Neural crest cell (in vitro differentiated cells): ENCODE measurements at places on chromosomes 2 and 18.

DNA sequence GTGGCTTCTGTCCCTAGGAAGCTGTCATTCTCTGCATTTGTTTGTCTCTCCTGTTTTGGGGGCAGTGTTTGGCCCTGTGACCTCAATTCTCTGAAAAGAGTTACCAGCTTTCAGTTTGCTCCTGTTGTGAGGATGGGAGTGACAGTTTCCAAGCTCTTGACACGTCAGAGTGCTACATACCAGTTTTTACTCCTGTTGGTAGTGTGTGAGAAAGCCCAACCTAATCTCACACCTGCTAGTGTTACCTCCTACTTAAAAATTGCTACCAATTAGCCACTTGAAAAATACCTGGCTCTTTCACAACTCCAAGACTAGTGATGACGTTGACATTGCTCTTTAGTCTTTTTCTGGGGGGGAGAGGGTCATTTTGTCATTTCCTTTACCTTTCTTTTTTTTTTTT is 14.1 kb downstream of the SKA1 start:
- DNase-seq: no peak

- DNase-seq: no peak
Observed at GRCh38 chr2:127165539-127165935, 54.6 kb downstream of the CYP27C1 start.

DNA sequence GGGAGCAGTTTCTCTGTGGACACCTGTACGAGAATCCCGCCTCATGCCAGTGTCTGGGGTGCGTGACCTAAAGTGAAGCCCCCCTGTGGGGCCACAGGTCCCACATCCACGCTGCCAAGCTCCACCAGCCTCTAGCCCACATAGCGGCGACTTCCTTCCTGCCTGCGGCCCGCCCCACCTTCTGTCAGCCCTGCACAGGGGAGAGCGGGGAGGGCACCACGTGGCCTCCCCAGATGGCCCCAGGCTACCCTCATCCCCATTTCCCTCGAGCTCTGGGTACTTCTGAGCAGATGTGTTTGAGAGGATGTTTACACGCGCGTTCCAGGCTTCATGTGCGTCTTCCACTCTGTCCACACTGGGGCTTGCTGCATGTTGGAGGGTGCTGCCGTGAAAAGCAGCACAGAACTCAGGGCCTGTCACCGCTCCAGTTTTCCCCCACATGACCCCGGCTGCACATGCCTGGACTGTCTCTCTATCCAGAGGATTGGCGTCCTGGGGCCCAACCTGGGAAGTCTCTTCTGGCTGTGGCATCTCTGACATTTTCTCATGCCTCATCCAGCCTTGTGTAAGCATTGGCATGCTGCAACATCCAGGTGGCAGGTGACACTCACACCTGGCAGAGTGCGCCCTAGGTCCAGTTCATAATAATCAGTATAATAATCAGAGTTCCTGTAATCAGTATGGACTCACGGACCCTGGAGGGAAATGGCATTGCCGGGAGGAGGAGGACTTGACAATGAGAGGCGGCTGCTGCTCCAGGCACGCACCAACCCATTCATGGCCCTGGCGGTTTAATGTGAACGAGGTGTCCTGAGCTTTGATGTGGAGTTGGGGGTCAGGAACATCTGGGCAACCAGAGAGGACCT is 146.3 kb upstream of the TWIST2 start:
- DNase-seq: no peak

DNA sequence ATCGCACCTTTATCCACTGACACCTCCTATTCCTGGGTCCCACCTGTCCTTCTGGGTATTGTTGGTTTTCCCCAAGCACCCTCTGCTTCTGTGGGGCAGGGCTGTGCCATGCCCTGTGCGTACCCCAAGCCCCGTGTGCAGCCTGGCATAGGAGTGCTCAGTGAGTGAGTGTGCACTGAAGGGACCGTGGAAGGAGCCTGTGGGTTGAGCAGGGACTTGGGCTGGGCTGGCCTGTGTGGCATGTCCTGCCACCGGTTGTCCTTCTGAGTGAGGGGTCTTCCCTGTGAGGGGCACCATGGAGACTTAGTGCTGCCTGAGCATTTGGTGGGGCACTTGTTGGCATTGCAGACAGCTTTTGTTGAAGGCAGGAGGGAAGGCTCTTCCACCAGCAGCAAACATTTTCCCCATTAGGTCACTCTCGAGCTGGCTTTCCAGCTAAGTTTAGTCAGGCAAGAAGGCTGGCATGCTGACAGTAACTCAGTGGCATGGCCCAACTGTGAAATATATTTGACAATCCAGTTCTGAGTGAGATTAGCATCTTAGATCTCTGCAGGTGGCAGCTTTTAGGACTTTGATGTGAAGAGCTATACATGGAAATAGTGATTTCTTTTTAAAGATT is 64.7 kb downstream of the LPIN1 start:
- no peak for DNase-seq

GRCh38 chr2:46695283-46695682 is 215.9 kb downstream of the TMEM247 start:
- DNase-seq: no peak

- no peak for DNase-seq
Observed at GRCh38 chr18:34957119-34957863, 83.9 kb upstream of the MAPRE2 start.

DNA sequence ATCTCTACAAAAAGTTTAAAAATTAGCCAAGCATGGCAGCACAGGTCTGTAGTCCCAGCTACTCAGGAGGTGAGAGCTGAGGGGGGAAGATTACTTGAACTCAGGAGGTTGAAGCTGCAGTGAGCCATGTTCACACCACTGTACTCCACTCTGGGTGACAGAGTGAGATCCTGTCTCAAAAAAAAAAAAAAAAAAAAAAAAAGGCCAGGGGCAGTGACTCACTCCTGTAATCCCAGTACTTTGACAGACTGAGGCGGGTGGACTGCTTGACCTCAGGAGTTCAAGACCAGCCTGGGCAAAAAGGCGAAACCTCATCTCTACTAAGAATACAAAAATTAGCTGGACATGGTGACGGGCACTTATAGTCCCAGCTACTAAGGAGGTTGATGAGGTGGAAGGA is 37.0 kb downstream of the PUM2 start:
- DNase-seq: no peak

DNA sequence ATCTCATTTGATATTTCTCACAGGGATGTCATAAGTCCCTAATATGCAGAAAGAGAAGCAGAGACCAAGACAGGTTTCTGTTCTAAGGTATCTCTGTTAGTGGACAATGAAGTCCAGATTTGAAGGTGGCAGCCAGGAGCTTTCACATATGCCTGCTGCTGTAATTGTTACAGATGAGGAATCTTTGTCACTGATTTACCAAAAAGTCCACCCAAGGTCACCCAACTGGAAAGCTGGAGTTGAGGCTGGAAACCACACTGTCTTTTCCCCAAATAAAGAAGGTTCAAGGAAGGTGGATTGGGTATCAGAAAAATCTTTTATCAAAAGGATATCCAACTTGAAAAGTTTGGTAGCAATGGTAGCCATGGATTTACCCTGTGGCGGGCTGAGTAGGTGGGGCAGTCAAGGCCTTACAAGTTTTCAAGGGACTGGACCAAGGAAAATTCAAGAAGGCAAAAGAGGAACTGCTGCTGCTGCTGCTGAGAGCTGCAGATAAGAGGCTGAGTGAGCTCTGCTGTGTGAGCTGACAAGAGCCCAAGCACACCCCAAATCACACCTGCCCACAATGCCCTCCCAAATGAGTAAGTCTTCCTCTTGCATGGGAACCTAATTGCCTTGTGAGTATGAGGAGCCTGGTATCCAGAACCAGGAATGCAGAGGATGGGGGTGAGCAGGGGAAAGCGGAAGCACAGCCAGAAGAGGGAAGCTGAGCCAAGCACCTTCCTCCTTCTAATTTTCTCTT is 241.2 kb downstream of the ANAPC1 start:
- no peak for DNase-seq

DNA sequence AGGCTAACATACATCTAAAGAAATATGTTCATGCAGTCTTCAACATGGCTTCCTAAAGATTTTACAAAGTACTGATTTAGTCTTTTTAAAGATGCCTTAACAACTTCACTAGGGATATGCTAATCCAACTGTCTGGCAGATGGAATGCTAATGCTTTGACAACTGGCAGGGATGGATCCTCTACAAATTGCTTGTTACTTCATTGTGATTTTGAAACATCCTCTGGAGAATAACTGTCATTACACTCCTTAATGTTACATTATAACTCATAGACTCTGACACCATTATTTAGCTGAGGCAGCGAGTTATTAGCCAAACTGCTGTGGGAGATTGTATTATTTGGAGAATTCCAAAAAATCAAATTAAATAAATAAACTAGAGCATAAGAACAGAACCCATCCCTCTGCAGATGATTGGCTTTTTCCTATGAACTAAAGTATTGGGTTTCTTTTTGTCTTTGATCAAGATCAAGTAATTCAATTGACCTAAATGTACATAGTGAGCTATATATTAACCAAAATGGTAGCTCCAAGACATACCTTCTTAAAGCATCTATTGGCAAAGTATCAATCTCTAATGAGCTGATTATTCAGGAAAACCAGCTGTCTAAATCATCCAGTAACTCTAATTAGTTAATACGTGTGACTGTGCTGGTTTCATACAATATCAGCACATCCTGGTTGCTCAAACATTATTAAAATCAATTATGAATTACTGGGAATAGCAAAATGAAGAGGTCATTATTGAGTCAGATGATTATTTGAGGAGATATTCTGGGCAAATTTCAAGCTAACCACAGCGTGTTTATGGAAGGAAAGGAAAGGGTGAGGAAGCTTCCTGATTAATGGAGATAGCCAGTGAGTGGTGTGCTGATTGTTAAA is 321.3 kb upstream of the TFPI start:
- no peak for DNase-seq

- DNase-seq: no peak
Observed at GRCh38 chr2:227241005-227241404, 76.6 kb downstream of the COL4A3 start.
